ENCODE measurements at places on chromosomes 12 and 14.

GRCh38 chr14:23159532-23159931 is 23.9 kb downstream of the SLC7A8 start:
- DNase-seq: no peak

- DNase-seq: no peak
Observed at GRCh38 chr12:6177642-6178358, 22.4 kb upstream of the CD9 start.

DNA sequence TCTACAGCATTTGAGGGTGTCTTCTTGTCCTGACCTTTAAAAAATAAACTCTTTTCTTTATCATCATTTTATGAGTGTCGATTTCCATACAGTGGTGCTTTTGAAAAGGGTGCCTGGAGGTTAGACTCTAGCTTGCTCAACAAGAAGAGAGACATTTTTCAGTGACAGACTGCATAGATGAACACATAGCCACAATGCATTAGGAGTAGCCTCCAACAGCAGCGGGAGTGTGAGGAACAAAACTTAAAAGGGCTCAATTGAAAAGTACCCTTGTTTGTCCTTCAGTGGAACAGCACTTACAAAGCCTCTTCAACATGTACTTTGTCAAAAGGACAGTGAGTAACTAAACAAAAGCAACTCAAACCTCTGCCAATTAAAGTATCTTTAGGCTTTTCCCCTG is 119.3 kb downstream of the SOX5 start:
- DNase-seq: no peak

GRCh38 chr12:92029902-92030586 is 115.6 kb downstream of the BTG1 start:
- DNase-seq: no peak

DNA sequence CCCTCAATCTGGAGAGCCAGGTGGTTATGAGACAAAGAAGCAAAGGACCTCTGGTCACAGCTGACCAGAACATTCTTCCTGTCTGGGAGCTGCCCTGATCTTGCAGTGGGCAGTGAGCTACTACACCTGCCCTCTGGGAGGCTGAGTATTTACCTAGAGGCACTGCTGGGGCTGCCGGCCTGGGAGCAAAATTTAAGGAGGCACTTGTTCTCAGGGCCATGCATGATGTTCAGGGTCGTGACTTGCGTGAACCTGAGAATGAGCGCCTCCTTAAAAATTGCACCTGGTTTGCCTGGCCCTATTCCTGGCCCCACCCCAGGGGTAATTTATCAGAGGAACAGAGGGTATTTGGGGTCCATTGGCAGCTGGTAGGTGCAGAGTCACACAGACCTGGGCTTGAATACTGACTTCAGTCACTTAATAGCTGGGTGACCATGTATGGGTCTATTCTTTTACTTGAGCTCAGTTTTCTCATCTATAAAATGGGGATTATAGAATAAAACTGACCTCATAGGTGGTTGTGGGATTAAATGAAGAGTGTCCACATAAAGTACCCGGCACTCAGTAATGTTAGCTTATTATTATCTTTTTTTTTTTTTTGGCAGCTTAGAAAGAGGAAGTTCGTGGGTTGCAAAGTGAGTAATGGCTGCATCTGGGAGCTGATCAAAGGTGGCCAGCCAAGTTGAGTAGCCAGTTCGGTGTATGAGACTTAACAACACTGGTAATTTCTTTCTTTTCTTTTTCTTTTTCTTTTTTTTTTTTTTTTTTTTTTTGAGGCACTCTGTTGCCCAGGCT is 107.4 kb upstream of the MED13L start:
- DNase-seq: no peak

- DNase-seq: no peak
Observed at GRCh38 chr14:30179381-30180130, 251.9 kb upstream of the PRKD1 start.

GRCh38 chr14:75497191-75497590 is 25.1 kb upstream of the BATF start:
- no peak for DNase-seq

GRCh38 chr12:132342251-132343227 is 13.2 kb upstream of the GALNT9 start:
- no peak for DNase-seq

DNA sequence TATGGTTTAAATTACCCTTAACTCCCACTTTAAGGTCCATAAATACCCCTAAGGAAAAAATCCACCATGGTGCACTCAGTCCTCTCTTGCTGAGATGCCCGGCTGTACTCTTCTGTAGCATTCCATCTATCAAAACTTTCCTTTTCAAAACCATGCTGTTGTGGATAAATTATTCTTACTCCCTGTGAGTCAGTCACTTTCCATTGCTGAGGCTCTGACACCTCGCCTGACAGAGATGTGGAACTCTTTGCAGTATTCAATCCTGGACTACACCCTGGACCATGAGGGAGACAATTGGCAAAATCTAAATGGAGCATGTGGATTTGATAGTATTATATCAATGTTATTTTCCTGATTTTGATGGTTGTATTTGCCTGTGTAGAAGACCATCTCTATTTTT is 49.1 kb downstream of the AVPR1A start:
- no peak for DNase-seq

GRCh38 chr12:42666671-42667243 is 77.2 kb upstream of the PRICKLE1 start:
- no peak for DNase-seq

DNA sequence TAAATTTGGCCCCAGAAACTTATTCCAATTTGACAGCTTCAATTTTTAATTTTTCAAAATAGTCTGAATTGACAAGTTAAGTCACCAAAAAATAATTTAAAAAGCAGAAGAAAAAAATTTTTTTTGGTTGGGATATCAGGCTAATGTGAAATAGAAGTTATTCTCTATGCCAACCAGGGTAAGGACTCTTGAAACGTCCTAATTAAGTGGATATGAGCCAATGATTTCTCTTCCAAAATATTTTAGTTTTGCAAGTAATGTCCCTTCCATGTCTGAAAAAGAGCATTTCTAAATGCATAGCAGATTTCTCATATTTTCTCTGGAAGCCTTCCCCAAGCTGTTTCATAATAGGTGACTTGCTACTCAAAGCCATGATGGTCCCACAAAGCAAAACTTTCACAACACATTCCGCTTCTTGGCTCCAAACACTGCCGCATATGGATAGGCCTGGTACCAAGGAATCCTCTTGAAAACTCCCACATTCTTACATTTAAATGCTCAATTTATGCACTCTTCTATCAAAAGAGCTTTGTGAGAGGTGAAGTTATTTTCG is 65.1 kb downstream of the SIX6 start:
- DNase-seq: no peak

GRCh38 chr12:131759176-131759575 is 48.3 kb downstream of the SFSWAP start:
- DNase-seq: no peak

DNA sequence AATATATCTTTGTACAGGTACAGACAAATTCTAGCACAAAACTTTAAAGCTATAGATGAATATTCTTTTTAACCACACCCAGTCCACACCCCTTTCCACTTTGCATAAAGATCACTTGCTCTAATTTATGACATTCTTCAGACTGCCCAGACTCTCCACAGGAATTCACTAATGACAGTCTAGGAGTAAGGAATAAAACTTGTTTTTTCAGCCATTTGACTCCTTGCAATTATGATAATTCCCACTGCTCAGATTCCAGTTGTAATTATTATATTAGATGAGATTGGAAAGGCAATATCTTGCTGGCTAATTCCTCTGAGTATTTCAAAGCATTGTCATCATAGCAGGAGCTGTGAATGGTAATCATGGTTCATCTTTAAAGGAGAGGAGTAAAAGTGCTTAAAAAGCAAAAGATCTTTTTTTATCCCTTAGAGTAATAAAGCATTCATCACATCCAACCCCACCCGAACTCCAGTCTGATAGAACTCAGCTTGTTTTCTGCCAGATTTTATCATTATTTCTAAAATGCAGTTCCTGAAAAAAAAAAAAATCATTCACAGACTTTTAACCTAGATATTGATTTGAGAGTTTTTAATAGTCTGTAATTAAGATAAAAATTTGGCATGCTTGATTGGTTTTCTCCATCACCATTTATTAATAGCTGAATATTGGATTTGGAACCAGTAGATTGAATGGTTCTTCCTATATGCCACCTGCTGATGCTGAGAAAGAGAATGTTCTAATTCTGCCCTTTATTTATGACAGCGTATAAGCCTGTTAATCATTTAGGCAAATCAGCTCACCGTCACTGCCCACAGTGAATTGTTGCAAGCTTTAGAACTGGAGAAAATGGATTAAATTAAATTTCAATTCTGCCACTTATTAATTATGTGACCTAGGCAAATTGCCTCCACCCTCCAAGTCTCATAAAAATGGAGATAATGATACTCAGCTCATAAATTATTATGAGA is 93.9 kb upstream of the RASSF8 start:
- DNase-seq: no peak

DNA sequence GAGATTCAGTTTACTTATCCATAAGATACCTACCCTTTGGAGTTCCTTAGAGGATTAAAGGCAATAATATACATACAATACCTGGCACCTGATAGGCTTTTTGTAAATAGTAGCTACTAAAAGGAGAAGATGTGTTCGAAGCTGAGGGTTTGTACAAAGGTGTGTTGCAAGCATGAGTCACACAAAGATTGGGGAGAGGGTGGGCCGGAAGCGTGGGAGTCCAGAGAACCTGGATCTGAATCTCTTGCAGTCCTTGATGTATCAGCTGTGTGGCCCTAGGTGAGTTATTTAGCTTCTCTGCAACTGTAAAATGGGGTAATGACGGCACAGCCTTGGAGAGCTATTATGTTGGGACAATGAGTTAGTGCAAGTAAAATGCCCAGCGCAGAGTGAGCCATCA is 61.6 kb upstream of the PSMC1 start:
- DNase-seq: no peak

GRCh38 chr12:19576506-19577280 is 137.4 kb downstream of the AEBP2 start:
- DNase-seq: no peak

DNA sequence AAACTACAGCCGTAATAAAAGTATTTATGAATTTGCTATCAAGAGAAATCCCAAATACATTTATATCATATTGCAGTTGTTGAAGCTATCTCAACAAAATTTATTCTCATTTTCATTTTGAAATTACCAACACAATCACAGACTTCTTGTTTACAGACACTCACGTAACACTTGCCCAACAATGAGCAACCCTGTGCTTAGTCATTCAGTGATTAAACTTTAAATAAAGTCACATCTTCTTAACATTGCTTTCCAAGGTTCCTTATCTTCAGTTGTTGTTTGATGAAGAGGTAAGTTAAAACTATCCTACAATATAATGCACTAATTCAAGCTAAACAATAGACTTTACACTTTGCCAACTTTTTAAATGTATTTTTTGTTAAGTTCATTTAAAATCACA is 601.8 kb downstream of the SLC16A7 start:
- no peak for DNase-seq

DNA sequence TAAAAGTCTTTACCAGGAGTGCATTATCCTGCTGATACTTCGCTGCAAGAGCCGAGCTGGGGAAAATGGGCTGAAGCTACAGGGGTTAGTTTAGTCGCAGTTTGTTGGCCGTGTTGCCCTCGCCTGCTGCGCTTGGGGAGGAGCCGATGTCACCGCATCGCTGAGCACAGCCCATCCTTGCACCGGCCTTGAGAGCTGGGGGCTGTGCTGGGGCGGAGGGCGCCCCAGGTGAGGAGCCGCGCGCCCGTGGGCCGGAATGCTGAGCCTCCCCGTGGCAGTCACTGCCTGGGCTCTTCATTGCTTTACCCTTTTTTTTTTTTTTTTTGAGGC is 50.0 kb downstream of the ADGRD1 start:
- no peak for DNase-seq

DNA sequence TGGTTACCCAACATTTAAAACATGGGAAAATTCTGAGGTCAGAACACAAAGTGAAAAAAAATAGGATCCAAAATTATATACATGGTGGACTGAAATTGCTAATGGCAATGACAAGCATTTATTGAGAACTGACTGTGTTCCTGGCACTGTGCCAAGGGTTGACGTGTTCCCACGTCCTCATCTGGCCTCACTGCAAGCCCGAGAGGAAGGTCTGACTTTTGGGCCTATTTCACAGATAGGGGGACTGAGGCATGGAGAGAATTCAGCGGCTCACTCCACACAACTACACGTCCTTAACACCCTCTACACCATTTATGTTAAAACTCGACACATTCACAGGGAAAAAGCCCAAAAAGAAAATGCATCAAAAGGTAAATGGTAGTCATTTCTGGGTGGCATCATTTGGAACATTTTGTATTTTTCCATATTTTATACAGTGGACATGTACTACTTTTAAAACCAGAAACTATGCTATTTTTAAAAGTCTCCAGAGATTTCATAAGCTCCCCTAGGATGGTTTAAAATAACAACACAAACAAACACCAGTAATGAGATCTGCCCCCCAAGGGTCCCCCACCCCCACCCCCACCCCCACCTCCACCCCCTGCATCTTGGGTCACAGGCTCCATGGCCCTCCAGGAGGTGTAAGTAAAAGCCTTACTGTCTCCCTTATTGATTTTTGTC is 27.7 kb downstream of the CLMN start:
- DNase-seq: no peak

GRCh38 chr14:87630846-87631245 is 362.1 kb downstream of the GALC start:
- no peak for DNase-seq

- DNase-seq: no peak
Observed at GRCh38 chr14:39459795-39460478, 27.7 kb upstream of the FBXO33 start.
